Activated CD8-positive, alpha-beta memory T cell treated with anti-CD3 and anti-CD28 coated beads for 1 hour (primary cell): ENCODE measurements at places on chromosomes 4 and X.

DNA sequence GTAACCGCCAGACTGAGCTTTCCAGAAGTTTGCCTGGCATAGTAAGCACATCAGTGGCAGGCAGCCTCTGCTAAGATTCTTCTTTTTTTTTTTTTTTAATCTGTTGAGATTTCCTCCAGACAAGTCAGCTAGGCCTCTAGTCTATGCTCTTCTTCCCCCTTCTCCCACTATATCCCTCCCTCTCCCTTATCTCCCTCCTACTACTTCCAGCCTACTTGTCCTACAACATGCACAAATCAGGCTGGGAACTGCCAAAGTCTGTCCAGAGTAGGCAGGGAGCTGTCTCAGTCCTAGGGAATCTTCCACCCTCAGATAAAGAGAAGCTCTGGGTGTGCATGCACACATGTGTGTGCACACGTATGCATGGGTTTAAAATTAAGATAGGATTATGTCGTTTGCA, 49.7 kb upstream of the ARMCX2 start:
- DNase-seq = no peak

- no peak for DNase-seq
Measured at GRCh38 chr4:335515-335914, 2.1 kb upstream of the ZNF141 start.

- DNase-seq = no peak
Measured at GRCh38 chrX:133546441-133546840, 131.2 kb upstream of the GPC4 start.

DNA sequence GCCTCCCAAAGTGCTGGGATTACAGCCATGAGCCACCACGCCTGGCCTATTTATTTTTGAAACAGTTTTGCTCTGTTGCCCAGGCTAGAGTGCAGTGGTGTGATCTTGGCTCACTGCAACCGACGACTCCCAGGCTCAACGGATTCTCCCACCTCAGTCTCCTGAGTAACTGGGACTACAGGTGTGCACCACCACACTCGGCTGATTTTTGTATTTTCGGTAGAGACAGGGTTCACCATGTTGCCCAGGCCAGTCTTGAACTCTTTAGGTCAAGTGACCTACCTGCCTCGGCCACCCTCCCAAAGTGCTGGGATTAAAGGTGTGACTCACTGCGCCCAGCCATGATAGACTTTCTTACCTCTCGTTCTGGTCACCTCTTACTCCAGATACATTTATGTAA, 124.0 kb downstream of the UBE2K start:
- no peak for DNase-seq

- DNase-seq = no peak
Measured at GRCh38 chr4:36509845-36510244, 228.4 kb downstream of the DTHD1 start.

GRCh38 chr4:77921701-77922100, 59.1 kb downstream of the MRPL1 start:
- no peak for DNase-seq

- DNase-seq = no peak
Measured at GRCh38 chr4:145921231-145921630, 17.4 kb downstream of the ZNF827 start.

DNA sequence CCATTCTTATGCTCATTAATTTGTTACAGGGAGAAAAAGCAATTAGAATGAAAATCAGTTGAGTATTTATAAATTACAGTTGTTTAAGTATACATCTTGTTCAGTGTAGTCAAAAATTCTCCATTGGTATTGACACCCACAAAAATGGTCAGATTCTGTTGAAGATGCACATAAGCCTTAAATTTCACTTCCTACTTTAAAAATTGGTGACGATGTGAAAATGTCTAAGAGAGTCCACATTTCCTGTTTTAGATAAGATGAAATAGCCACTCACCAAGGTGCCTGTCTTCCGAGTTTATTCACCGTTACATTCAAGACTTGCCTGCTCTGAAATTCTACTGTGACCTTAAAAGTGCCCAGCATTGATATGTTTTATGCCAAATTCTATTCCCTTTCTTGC, 93.6 kb downstream of the GPR143 start:
- no peak for DNase-seq

- DNase-seq = no peak
Measured at GRCh38 chr4:140426610-140427105, 790 bp downstream of the CLGN start.

- no peak for DNase-seq
Measured at GRCh38 chr4:188452097-188452496, 312.9 kb downstream of the TRIML1 start.

GRCh38 chr4:80321776-80322175, 13.8 kb upstream of the CFAP299 start:
- no peak for DNase-seq

DNA sequence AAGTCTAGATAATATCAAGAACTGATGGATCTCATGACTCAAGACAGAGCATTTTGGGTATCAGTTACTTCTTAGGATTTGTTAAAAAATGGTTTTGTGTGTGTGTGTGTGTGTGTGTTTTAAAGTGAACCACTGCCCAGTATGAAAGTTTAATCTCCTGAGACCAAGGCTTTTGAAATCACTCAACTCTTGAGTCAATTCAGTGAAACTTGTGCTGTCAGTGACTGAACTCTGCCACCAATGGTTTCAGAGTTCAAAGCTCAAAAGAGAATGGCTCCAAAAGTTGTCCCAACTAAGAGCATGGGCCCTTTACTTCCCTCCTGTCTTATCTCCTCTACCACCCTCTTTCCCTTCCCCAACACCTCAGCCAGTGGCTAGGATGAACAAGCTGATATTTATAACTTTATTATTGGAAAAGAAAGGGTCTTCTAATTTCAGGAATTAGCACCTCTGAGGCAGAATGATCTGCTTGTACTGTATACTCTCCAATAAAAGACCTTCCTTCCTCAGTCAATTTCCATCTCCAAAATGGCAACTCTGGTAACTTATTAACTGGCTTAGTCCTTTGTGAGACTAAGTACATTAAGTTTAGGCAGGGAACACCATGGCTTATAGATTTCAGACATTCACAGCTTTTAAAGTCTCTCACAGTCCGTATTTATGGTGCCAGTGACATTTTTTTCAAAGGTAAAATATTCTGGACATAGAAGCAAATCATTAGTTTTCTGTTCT, 152.2 kb downstream of the REPS2 start:
- DNase-seq = no peak

DNA sequence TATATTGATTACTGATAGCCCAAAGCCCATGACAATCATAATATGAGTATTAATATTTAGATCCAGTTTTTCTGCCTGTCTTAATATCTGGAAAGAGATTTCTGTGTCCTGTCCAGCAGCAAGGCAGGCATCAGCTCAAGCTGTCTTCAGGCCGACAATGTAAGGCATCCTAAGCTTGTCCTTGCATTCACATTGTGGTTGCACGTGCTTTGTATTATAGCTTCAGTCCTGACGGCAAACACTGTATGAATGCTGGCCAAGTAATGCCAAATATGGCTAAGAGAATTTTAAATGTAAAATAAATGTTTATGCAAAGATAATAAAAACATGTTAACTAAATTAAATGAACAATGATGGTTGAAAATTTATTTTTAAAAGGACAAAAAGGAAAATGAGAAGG, 255.7 kb upstream of the RPS6KA3 start:
- no peak for DNase-seq

GRCh38 chrX:150358651-150359050, 4.5 kb upstream of the MAMLD1 start:
- DNase-seq = no peak

- no peak for DNase-seq
Measured at GRCh38 chr4:96186593-96186992, 346.7 kb downstream of the PDHA2 start.

DNA sequence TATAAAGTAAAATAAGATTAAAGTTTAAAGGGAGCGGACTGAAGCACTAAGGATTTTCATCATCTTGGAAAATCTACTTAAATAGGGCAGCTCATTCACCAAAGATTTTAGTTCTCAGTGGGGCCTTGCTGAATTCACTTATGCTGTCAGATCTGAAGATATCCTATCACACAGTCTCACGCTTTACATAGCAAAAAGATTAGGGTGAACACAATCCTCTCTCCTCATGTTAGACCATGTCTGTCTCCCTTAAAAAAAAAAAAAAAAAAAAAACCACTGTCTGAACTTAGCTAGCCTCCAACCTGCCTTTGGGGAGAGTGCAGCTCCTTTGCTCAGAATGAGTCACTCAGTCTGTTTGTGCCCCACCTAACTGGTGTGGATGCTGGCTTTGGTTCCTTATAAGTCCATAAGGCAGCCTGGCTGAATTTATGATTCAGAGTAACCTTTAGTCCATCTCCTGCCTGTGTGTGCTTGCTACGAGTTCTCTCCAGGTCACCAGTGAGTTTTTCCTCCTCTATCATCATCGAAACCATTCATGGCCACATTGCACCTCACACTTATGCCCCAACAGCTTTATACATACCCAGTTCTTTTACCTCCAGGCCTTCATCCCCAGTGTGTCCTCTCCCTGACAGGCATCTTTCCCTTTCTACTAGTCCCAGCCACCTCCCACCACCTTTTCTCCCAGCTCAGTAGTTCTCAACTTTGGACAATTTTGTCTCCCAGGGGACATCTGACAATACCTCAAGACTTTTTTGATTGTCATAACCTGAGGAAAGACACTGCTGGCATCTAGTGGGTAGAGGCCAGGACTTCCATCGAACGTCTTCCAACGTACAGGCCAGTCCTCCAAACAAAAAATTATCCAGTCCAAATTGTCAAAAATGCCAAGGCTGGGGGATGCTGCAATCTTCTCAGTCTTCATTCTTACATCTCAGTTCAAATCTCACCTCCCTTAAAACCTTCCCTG, 220.7 kb upstream of the EMCN start:
- DNase-seq = no peak

GRCh38 chr4:70754990-70755688, 33.4 kb downstream of the RUFY3 start:
- no peak for DNase-seq

DNA sequence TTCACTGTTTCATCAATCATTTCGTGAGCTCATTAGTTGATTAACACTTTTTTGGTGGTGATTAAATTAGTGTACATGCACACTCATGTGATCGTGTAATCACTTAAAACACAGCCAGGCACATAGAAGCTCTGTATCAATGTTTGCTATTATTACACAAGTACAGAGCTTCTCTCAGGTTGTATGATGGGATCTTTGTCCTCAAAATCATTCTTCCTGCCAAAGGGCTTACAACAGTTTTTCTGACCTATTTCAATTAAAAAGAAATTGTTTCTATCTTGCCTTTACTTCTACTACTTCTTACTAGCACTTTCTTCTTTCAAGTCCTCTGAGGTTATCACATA, 145.1 kb downstream of the AMELX start:
- no peak for DNase-seq

GRCh38 chr4:14072506-14072905, 445.0 kb upstream of the BOD1L1 start:
- no peak for DNase-seq

GRCh38 chr4:147779451-147779850, 47.6 kb downstream of the ARHGAP10 start:
- no peak for DNase-seq

- no peak for DNase-seq
Measured at GRCh38 chrX:130615941-130616340, 214.2 kb downstream of the RBMX2 start.

DNA sequence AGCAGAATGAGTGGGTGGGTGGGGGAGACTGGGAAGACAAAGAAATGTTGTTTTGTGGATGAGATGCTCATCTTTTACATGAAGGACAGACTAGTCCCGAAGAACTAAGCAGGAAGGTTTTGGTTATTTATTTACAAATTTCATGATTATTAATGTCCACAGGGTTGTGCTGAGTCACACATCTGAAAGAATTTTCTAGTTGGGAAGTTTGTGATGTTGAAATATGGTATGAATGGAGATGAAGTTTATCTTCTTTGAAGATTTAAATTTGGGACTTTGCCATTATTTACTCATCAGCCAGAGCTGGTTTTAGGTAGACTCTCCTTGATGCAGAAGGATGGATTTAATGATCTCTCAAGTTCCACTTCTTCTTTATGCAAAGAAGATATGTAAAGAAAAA, 75.5 kb downstream of the MOSPD2 start:
- no peak for DNase-seq

DNA sequence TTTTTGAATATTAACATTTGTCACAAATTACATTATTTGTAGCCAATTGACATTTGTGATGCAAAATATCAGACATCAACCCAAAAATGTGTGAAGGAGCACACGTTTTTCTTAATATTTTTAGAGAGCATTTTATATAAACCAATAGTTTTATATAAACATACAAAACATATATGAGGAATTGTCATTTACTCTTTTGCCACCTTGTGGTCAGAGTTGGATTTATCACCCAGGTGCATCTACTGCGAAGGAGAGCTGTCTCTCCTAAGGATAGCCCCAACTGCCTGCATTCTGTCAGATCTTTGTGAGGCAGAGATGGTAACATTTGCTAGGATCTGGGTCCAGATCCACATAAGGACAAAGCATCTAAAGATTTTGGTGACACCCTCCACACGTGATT, 2.5 kb upstream of the USP27X start:
- no peak for DNase-seq

- no peak for DNase-seq
Measured at GRCh38 chr4:37467223-37467622, 219.0 kb downstream of the RELL1 start.

- no peak for DNase-seq
Measured at GRCh38 chr4:158870626-158871334, 102.0 kb downstream of the FNIP2 start.

DNA sequence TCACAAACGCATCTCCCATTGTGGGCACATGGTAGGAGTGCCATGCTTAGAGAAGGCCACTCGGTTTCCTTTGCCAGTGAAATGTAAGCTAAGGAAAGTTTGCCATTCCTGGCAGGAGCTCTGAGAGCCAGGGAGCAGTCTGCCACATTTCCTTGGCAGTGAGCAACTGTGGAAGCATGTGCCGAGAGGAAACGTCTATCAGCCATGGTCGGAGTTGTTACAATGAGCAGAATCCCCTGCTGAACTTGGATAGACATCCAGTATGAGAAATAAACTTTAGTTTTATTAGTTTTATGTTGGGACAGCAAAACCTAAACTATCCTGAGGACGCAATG, 51.1 kb downstream of the ENOPH1 start:
- no peak for DNase-seq

DNA sequence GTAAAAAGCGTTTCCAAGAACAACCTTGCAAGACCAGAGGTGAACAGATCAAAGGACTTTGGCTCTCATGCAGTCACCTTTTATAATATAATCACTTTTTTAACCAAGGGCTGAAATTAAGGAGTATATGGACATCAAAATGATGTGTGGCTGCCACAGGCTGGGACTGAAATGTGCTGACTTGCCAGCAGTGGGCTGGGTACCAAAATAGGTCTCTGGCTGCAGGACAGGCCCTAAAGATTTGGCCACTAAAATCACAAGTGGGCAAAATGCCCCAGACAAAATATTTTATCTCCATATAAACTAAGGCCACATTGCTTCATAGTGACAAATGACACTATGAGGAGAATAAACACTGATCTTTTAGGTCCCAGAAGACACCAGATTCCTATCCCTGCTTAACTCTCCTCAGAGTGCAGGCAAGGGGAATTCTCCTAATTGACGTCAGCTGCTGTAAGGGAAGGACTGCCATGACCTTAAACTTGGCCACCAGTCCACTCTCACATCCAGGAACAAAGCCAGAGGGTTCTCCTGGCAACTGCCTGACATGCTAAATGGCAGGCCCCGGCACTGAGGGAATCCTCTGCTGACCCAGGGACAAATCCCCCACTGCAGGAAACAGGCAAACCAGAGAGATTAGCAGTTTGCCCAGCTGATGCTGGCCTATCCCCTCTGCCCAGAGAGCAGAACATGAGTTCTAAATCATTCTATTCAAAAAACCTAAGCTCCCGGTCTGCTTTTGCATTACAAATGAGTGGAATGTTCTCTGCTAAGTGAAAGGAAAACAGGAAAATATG, 155.8 kb downstream of the PPP3CA start:
- no peak for DNase-seq

GRCh38 chr4:135114079-135114478, 912.5 kb upstream of the PABPC4L start:
- no peak for DNase-seq
